K562 (cell line): ENCODE measurements at places on chromosomes 3 and 15.

DNA sequence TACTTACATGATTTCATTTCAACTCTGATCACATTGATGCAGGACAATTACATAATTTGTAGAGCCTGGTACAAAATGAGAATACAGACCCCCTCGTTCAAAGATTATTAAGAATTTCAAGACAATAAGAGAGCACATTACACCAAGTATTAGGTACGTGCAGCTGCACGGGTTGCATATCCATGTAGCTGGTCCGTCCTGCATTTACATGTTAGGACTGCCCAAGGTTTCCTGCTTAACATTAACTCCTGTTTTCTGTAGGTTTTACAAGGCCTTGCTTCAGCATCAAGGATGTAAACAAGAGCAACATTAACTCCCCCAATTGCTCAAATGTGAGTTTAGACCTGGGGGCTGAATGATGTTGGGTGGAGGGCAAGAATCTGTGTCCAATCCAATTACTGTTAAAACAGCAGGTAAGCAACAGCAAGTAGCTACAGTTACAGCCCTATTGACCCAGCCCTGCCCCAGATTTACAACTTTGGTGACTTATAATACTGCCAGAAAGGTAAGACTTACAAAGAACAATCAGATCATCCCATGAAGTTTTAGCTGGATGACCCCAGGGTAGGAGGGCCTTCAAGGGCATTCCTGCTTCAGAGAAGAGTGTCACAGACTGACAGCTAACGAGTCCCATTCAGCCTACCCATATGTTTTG lies 127.4 kb upstream of the PPP2R3A start:
- no peak for DNase-seq

GRCh38 chr15:85770096-85771041 lies 24.4 kb downstream of the KLHL25 start:
- no peak for DNase-seq

DNA sequence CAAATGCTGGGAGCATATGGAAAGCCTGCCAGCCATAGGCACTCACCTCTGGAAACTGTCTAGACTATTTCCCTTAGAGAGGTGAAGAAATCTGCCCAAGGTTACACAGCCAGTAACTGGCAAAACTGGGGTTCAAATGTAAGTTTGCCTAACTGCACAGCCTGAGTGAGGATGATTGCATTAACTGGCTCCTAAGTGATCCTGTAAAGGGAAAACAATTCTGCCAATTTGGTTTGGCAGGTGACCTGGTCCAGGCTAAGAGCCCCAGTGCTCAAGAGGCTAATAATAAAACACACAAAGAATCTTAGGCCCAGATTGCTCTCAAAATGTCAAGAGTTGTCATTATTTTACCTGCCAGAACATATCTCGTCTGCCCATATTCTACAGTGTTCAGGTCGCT lies 43.9 kb upstream of the SPRED1 start:
- no peak for DNase-seq

DNA sequence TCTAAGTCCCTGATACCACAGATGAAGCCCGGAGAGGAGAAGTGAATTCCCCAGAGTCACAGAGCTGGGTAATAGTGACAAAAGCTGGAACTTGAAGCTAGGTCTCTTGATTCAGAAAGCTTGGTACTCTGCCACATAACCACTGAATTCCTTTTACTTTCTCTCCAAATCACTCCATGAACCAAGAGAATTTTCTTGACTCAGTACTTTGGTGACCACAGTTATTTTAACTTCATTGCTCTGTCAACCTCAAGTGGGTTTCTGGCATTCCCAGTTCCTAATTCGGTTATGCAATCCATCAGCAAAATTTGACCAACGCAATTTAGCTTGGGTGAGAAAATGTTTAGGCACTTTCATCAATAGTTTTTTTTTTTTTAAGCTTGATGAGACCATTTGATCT lies 61.0 kb upstream of the PPARG start:
- DNase-seq = no peak

- no peak for DNase-seq
These were observed 63.0 kb upstream of the TSC22D2 start for GRCh38 chr3:150345021-150345538.

- DNase-seq = no peak
These were observed 82.8 kb upstream of the HES1 start for GRCh38 chr3:194053136-194053535.

DNA sequence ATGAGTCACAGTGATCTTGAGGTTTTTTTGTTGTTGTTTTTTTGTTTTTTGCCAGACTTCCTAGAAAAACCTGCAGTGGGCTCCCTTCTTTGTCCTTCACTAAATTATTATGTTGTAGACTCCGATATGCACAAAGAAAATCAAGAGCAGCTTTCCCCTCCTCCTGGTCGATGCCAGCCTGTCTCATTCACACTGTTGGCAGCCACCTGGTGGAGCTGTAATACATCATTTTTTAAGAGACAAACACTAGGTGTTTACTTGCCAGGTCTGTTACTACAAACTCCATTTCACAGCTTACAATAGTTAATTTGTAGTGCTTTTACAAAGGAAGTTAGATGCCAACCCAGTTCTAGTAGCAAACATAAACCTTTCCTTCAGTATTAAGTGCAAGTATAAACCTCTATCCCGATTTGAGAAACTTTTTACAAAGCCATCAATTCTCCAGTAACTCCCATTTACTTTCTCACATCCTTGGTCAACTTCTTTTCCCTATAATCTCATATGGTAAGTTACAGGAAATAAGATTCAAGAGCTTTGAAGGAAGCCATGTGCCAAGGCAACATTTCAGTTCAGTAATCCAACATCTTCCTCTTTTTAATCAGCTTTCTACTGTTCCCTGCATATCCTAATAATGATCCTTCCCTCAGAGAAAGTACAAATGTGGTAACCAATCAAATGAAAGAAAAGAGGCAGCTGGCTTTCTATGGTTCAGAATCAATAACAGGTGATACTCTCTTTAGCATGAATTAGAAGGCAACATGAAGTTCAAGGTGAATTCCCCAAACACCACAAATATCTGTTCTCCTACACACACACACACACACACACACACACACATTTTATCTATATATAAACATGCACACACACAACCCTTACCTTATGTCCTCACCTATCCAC lies 14.0 kb downstream of the AAGAB start:
- DNase-seq = peak; percentile 9

GRCh38 chr15:71424765-71425164 lies 309.5 kb downstream of the THSD4 start:
- DNase-seq = no peak

DNA sequence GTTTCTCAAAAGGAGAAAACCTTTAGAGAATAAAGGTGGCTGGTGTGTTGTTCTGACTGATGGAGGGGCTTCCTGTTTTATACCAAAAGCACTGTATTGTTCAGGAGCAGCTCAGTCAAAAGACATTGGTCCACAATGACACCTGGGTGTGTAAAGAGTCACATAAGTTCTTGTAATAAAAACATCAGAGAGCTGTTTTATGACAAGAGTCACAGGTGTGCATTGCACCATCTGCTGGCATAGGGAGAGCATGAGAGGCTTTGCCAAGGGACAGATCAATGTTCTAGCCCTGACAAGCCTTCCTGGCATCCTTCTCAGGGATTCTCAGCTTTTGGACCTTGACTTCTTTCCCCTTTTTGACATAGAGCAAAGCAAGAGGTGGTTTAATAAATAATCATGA lies 20.4 kb downstream of the ARPP21 start:
- no peak for DNase-seq

DNA sequence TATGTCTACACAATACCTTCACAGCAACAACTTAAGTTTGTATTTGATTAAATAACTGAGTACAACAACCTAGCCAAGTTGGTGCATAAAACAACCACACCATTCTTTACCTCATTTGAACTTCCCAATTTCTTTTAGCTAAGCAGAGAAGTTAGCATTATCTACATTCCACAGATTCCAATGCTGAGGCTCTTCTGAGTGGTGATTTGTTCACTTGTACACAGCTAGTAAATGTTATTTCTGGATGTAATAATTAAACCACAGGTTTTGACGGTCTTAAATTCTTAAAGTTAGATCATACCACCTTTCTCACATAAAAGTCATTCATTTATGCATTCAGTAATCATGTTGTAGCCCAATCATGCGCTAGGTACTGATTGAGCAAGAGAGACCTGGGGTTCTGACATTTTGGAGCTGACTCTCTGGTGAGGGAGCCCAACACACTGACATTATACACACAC lies 102.5 kb downstream of the SST start:
- no peak for DNase-seq

DNA sequence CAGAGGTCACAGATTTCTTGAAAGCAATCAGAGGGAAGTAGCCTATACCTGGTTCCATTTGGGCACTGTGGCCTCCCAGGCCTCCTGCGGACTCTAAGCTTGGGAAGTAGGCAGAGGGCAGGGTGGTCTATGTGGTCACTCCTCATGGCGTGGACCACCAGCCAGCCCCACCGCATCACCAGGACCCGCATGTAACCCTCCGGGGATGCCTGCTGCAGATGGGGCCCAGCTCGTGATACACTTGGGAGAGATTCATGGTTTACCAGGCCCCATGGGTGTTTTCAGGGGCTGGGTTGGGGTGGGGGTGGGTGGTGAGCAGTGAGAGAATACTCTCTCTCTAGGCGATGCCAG lies 123.7 kb downstream of the ASB7 start:
- DNase-seq = no peak

- DNase-seq = no peak
These were observed 6.4 kb upstream of the ADAM10 start for GRCh38 chr15:58755956-58756355.

DNA sequence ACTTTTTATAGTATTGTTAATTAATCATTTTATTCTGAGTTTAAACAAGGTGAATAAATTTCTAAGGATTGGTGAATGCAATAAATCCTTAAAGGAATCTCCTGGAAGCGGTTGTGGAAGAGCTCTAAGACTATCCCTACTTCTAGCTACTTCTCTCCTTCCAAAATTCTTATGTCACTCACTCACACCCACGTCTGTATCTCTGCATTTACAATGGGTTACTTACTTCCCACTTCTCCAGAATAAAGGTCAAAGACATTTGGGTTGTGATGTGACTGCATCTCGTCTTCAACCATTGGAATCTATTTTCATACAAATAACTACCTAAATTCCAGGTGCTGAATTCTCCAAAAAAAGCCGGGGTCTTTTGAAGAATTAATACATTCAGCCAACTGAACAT lies 234.2 kb upstream of the MDFIC2 start:
- DNase-seq = no peak
